ENCODE measurements at places on chromosomes 6 and 20. TPM values are rescaled to one million over a fixed set of nuclear protein-coding genes. Genes with fewer than 3 reads are reported as not detected.
A peak's percentile ranks its signal among the peaks of the same experiment; 100 is the strongest.

DNA sequence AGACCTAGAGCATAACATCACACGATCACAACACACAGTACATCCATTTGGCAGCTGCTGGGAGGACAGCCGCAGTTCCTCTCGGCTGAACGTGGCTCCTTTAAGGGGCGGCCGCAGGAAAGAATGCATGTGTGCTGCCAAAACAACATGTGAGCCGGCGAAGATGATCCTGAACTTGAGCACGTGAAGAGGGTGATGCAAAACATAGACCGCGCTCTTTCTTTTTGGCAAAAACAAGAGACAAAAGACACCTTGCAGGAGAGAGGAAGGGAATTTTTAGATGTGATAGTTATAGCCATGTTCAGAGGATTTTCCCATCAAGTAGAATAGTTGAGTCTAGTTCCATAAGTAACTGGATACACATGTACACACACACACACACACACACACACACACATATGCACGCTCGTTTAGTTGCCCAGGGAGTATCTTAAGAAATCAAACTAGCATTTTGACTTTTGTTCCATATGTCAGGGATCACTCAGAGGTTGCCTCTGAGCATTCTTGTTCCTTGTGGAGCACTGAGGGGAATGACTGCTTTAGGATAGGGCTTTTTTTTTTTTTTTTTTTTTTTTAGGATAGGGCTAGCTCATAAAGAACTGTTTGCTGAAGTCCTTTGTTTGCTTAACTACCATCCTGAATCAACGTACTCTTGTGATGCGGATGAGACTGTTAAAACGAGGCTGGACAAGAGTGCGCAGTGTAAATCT, 21.7 kb upstream of the RANBP9 start:
- no peaks in the 10 kb centered on the region for H3K36me3 ChIP-seq
- no peak overlapping the region for H3K4me3 ChIP-seq
- peaks cover 9% of the 10 kb centered on the region for H3K4me1 ChIP-seq

GRCh38 chr6:99331531-99331930, 17.9 kb downstream of the FAXC start:
- H3K4me1 ChIP-seq = peaks cover 4% of the 10 kb centered on the region
- H3K4me3 ChIP-seq = no peak overlapping the region
- no peaks in the 10 kb centered on the region for H3K36me3 ChIP-seq
- DNase-seq = no peak
- H3K27ac ChIP-seq = no peak overlapping the region
- peaks cover 5% of the 10 kb centered on the region for H3K27me3 ChIP-seq

GRCh38 chr6:130825772-130826441, 1.3 kb upstream of the SMLR1 start:
- H3K27ac ChIP-seq = no peak overlapping the region
- no peak overlapping the region for H3K4me3 ChIP-seq
- no peaks in the 10 kb centered on the region for H3K36me3 ChIP-seq
- H3K27me3 ChIP-seq = no peaks in the 10 kb centered on the region

GRCh38 chr6:35080821-35081425, 60.2 kb downstream of the TCP11 start:
- DNase-seq = no peak
- no peak overlapping the region for H3K4me3 ChIP-seq
- H3K4me1 ChIP-seq = no peaks in the 10 kb centered on the region
- no peak overlapping the region for H3K27ac ChIP-seq
- H3K27me3 ChIP-seq = no peaks in the 10 kb centered on the region

GRCh38 chr6:137165375-137166246, 7.8 kb downstream of the IL22RA2 start:
- peak; percentile 64 for DNase-seq
- peaks cover 27% of the 10 kb centered on the region for H3K4me1 ChIP-seq
- H3K27ac ChIP-seq = no peak overlapping the region
- no peaks in the 10 kb centered on the region for H3K36me3 ChIP-seq
- H3K27me3 ChIP-seq = peaks cover 13% of the 10 kb centered on the region

DNA sequence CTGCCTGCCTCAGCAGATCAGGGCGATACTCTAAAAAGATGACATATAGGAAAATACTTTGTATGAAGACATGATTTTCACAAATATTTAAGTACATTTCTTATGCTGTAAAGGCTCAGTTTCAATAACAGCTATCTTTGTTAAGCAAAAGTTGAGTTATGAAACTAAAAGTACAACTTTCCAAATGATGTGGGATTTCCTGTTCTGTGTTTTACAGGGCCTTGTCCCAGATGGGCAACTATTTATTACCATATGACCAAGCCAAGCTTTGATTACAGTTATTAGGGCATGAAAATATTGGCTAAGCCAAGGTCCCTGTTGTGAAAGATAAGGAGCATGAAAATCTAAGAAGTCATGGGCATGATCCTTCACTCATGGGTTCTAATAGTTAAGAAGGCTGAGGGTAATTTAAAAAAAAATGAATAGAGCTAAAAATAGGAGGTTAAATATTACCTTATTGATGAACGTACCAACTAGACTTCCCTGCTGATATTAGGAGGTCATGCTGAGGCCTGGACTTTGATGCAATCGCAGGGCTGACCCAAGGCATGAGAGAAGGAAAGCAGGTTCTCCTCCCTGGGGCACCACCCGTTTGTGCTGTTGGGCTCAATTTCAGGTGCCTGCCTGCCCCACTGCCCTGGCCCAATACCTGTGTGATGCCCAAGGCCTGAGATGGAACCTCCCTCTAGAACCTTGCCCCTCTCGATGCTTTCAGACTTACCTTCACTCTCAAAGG, 294.4 kb upstream of the PRDM1 start:
- H3K4me3 ChIP-seq = no peak overlapping the region
- H3K36me3 ChIP-seq = no peaks in the 10 kb centered on the region
- H3K27ac ChIP-seq = no peak overlapping the region
- no peak for DNase-seq
- H3K27me3 ChIP-seq = peaks cover 7% of the 10 kb centered on the region

- no peaks in the 10 kb centered on the region for H3K27me3 ChIP-seq
- peaks cover 7% of the 10 kb centered on the region for H3K36me3 ChIP-seq
- DNase-seq = peak; percentile 34
- no peak overlapping the region for H3K27ac ChIP-seq
- H3K4me3 ChIP-seq = no peak overlapping the region
- H3K4me1 ChIP-seq = no peaks in the 10 kb centered on the region
These were observed 19.4 kb downstream of the ERGIC3 start for GRCh38 chr20:35561268-35561667.

- no peaks in the 10 kb centered on the region for H3K27me3 ChIP-seq
- H3K4me3 ChIP-seq = no peak overlapping the region
- no peak for DNase-seq
- no peak overlapping the region for H3K27ac ChIP-seq
- no peaks in the 10 kb centered on the region for H3K36me3 ChIP-seq
These were observed 16.5 kb upstream of the UBE2J1 start for GRCh38 chr6:89368999-89369398.

DNA sequence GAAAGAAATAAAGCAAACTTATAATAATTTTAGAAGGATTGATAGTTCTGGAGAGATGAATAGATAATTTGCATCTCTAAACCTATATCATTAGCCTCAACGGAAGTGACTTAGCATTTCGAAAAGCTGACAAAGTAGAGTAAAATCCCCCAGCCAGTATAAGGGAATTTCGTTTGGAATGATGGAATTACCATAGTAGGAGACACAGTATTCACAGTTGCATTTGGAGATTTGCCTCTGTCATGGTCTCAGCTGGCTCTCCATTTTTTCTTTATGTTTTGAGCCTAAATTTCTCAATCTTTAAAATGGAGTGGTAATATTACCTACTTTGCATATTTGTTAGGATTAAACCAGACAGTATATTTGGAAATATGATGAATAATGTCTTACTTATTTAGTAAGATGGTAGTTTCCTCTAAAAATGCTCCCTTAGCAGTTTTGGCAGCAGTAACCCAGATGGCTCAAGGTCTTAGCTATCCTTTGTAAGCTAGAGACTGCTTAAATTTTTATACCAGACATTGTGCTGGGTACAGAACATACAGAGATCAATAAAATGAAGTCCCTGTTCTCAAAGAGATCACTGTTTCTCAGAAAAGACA, 58.2 kb downstream of the SMAP1 start:
- peaks cover 12% of the 10 kb centered on the region for H3K36me3 ChIP-seq
- peaks cover 41% of the 10 kb centered on the region for H3K4me1 ChIP-seq
- no peak for DNase-seq
- no peak overlapping the region for H3K27ac ChIP-seq

The ADAT2 gene
- 36.8 TPM for total RNA-seq

The PRPF6 gene
- total RNA-seq = 40.2 TPM
